ENCODE measurements at places on chromosomes 1 and 21. TPM values are rescaled to one million over a fixed set of nuclear protein-coding genes. Genes with fewer than 3 reads are reported as not detected.

DNA sequence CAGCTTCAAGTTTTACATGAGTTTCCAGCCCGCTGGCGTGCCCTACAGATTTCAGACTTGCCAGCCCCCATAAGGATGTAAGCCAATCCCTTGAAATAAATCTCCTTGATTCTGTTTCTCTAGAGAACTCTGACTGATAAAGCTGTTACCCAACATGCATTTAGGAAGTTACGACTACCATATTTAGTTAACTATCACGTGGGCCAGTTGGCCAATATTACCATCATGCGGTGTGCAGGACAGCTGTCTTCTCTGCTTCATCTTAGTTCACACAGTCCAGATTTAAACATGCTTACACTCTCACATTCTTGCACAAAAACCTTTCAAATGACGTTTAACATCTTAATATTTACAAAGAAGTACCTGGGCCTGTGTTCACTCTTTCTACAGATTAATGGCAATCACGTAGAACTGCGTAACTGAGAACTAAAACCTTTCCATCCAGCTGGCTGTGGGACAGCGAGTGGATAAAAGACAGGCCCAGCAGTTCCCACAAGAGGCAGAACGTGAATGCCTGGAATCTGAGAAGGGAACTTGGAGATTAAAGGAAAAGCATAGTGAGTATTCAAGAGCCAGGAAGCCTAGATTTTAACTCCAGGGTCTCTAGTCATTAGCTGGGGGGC is 20.8 kb downstream of the FAM177B start:
- peak; percentile 55 for DNase-seq

DNA sequence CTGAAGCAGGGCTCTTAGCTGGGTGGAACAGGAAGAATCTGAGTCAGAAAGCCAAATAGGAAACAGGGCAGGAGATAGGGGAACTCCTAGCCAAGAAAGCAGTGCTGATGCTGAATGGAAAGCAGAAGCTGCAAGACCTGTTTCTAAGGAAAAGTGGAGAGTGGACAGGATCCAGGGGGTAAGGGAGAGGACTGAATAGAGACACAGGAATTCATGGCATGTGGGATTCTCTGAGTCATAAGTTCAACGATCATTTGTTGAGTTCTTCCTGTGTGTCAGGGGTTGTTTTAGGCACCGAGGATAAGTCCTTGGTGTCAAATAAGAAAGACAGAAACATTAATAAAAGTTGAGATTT is 153.8 kb upstream of the FGGY start:
- DNase-seq, result no peak

GRCh38 chr1:232150770-232151548 is 479.0 kb downstream of the SIPA1L2 start:
- no peak for DNase-seq

GRCh38 chr1:10815858-10816195 is 19.4 kb upstream of the CASZ1 start:
- DNase-seq, result peak; percentile 78

DNA sequence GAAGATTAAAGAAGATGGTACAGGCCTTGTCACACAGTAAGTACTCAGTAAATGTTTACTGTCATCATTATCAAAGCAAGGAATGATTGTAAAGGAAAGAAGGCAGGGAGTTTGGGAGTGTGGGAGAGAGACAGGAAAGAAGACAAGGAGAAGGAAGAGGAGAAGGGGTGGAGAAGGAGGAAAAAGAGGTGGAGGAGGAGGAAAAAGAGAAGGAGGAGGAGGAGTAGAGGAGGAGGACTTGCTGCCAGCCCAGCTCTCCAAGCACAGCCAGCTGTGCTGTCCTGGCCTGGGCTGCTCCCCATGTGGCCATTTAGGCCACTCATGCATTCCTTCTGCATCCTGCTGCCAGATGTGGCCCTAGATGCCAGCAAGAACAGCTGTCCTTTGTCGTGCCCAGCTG is 7.5 kb upstream of the DISP3 start:
- DNase-seq, result no peak

GRCh38 chr1:222285526-222285925 is 262.4 kb downstream of the HHIPL2 start:
- no peak for DNase-seq

GRCh38 chr21:34911360-34911759 is 137.7 kb downstream of the RUNX1 start:
- no peak for DNase-seq

DNA sequence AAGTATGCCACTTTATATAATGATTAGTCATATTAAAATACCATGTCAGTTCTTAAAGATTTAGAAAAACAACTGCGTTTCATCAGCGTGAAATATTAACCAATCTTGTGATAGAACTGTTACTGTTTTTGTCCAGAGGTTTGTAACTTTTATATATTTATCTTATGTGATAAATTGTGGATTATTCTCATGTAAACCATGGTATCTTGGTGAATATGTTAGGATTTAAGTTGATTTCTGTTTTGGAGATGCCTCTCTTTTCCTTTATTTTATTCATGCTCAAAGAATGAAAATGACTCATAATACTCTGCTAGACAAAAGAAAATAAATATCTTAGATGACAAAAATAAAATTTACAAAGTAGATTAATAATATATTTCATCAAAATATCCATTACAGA is 88.4 kb downstream of the ADGRL4 start:
- no peak for DNase-seq

GRCh38 chr1:96842215-96842614 is 120.6 kb downstream of the PTBP2 start:
- DNase-seq, result no peak

DNA sequence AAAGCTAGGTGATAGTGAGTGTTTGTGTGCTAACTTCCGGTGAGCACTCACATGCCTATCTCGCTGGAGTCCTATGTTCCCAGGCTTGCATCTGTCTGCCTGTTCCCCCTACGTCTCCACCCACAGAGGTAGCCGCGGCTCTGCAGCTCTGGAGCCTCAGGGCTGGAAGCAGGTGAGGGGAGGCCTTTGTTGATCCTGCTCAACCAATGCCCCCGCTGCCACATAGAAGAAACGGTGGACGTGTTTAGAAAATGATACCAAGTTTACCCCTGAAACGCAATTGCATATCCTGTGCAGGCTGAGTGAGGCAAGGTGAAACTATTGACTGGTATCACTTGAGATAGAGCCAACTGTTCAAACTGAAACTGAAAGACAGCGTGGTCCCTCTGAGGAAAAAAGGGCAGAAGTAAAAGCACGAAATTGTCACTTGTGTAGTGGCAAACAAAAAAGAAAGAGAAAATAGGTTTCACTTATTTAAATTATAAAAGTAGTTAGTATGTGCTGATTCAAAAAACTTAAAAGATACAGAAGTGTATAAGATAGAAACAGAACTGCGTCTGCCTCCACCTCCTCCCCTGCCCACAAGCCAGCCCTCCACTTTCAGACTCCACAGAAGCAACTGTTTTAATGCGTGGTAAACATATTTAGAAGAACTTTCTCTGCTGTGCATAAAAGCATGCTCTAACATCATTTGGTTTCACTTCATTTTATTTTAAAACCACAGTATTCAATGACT is 38.6 kb upstream of the ETS2 start:
- peak; percentile 57 for DNase-seq

NPHS2 gene
- not detected for total RNA-seq

LAMB3 gene
- 85.2 TPM for total RNA-seq

NBPF6 gene
- total RNA-seq, result 0.34 TPM

LRRN2 gene
- 23.0 TPM for total RNA-seq

RBBP5 gene
- 12.9 TPM for total RNA-seq

All from left colon (tissue), 2 donors.